Stimulated activated CD8-positive, alpha-beta memory T cell treated with anti-CD3 and anti-CD28 coated beads, Interleukin-4, amount 100 ng/mL, for 4 hours (primary cell): ENCODE measurements at places on chromosomes 5 and 9.

DNA sequence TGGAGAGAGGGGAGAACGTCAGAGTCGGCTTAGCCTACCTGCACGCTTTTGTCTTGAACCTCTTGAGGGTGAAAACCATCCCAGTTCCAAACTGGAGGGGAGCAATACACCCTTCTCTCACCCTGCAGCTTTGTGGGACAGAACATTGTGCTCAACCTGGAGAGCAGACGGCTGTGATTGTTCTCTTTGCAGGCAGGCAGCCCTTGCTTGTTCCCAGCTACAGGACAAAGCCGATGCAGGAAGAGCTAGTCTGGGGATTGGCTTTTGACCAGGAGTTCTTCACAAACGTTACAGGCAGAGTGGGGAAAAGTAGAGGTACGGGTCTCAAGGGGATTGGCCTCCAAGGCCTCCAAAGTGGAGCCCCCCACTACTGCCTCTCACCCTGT is 33.9 kb upstream of the ARHGAP26 start:
- no peak for DNase-seq

GRCh38 chr5:112915831-112916230 is 6.2 kb downstream of the REEP5 start:
- DNase-seq, result no peak

- no peak for DNase-seq
Observed at GRCh38 chr9:116555556-116556155, 131.4 kb upstream of the TRIM32 start.

DNA sequence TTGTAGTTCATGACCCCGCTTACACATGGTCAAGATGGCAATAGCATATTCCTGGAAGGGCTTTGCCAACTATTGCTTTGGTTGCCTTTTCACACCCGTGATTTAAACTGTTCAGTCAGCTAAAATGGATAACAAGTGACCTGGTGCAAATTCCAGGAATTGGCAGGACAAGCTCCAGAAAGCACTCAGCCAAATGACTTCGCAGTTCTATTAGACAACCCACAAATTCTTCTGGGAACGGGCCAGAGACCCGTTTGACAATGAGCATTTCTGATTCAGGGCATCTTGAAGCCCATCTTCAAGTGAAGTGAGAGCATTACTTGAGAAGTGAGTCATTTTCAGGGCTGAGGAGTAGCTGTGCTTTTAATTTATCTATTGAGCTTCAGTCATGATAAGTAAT is 165.0 kb downstream of the DROSHA start:
- DNase-seq, result no peak

GRCh38 chr5:67290655-67291054 is 94.1 kb upstream of the CD180 start:
- no peak for DNase-seq
